ENCODE measurements at places on chromosomes 2 and 18.

GRCh38 chr18:77078690-77079070 is 53.9 kb downstream of the MBP start:
- DNase-seq = no peak

DNA sequence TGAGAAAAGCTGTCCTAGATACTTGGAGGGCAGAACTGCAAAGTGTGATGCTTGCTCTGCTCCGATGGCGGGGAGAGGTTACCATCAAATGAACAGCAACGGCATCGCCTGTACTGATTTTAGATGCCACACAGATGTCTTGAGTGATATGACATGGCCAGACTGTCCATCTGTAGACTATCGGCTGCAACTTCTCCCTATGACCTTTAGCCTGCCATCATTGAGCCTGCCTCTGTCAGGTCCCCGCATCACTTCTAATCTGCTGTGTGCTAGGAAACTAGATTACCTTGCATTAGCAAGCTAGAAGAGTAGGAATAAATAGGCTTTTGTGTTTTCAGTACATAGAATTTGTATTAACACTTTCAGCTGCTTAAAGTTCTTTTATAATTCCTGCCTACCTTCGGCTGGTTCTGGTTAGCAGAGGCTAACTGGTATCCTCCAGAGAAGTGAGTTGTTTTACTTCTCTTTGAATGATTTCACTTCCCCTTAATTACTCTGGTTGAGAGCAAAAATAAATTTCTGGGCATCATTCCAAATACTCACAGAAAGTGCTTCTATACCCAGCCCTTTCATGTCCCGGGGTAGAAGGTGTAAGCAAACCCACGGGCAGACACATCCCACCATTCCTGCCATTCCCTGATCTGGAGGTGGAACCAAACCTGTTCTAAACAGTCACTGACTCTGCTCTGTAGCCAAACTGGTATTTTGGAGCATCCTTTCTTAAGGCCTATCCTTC is 24.0 kb downstream of the GAREM2 start:
- DNase-seq = no peak

DNA sequence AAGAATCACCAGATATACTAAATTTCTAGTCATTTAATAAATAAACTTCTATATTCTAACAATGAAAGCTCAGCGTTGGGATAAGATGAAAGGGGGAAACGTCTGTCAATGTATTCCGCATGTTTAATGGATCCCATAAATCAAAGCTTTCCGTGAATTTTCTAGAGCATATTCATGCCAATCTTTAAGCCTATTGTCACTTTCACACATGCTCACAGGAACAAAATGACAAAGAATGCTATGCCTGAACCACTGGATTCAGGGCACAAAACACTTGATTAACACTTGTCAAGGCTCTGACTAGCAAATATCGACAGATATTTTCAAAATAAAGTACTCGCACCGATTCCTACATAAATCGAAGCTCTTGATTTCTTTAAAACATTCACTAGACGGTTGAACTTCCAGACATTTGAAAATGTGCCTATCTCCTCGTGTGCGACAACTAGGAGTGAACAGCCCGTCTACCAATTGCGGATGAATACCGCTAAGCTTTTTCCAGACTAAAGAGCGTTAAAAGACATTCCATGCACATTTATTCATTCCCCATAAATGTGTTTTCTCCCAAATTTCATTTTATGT is 1.8 kb downstream of the TLK1 start:
- no peak for DNase-seq

- DNase-seq = peak; percentile 58
Measured at GRCh38 chr2:29108225-29108624, 7.0 kb upstream of the CLIP4 start.

- DNase-seq = no peak
Measured at GRCh38 chr2:89842180-89842908, 1150.9 kb downstream of the RPIA start.

- DNase-seq = no peak
Measured at GRCh38 chr18:1394966-1395365, 490.3 kb downstream of the ADCYAP1 start.

- no peak for DNase-seq
Measured at GRCh38 chr2:65473045-65473444, 40.6 kb upstream of the SPRED2 start.

DNA sequence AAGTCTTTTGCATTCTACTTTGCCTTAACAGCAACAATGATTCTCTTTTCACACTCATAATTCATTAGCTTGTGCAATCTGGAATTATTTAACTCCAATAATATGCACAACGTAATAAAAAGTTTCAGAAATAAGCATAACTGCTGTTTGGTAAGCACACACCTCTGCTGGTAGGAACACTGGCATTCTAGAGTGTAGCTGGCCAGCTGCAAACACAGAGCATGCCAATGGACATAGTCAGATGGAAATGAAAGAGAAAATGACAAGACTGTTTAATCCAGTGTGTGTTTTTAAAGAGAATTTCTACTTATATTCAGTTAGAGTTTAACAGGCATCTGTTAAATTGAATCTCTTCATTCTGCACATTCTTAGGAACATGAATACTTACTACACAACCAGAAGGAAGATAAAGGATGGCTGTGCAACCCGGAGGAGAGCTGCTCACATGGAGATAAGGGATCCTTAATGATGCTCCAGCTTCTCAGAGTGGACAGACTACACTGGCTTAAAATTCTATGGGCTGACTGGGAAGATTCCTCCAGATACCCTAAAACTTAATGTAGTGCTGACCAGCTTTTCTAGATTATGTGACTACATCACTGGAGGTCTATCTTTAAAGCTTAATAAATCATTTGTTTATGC is 94.6 kb upstream of the CHAC2 start:
- peak; percentile 21 for DNase-seq

DNA sequence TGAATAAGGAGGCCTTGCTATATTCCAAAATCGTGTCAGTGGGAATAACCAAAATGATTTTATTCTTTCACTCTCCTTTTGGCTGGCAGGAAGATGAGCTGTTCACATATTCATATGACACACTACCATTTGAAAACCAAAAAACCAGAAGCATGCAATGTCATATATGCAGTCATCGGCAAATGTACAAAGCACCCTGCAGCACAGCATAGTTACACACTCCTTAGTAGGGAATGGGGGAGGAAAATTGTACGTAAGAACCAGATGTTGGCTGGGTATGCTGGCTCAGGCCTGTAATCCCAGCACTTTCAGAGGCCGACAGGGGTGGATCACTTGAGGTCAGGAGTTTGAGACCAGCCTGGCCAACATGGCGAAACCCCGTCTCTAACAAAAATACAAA is 176.6 kb downstream of the GFPT1 start:
- no peak for DNase-seq

GRCh38 chr18:37184209-37184868 is 355.4 kb downstream of the KIAA1328 start:
- DNase-seq = no peak

GRCh38 chr2:227256605-227257004 is 68.4 kb upstream of the MFF start:
- DNase-seq = no peak

GRCh38 chr2:184067502-184067901 is 530.8 kb upstream of the ZNF804A start:
- DNase-seq = no peak

- no peak for DNase-seq
Measured at GRCh38 chr18:750456-750855, 38.0 kb upstream of the ENOSF1 start.

DNA sequence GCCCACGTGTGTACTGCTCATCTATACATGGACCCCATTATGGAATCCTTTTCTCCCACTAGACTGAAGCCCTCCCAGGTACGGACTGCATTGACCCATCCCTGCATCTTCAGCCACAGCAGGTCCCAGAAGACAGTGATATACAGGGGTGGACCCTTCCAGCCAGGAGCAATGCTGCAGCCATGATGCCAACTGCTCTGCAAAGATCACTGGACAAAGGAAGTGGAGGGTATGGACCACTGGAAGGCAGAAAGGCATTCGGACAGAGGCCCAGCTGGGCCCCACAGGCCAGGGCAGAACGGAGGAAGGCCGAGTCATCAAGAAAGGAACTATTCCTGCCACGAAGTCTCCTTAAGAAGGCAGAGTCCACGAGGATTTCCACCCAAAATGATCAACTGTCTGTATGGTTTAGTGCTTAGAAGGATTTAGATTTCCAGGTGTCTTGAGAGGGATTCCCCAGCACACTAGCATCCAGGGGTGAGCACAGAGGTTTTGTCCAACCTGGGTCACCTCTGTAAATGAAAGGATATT is 93.4 kb downstream of the TWIST2 start:
- no peak for DNase-seq

- DNase-seq = no peak
Measured at GRCh38 chr18:51185075-51185474, 12.4 kb downstream of the MEX3C start.
